ENCODE measurements at places on chromosomes 3 and 15.

GRCh38 chr3:192850451-192850981, 67.1 kb downstream of the MB21D2 start:
- no peak for DNase-seq

DNA sequence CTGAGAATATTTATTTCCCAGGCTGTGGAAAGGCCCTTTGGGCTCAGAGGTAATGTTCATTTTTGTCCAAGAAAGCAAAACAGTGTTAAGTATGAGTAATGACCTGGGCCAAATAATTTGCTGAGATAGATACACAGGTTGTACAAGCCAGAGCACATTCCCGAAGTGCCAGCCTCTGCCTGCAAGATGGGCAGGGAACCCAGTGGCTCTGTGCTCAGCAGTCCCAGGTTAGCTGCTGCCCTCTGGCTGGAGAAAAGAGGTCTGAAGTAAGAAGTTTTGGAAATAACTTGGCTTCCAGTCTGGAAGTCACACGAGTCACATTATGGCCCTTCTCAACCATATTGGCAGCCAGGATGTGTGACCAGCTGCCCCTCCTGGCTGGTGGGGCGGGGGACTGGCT, 20.2 kb downstream of the MYZAP start:
- DNase-seq, result no peak

GRCh38 chr3:131705099-131705498, 202.3 kb upstream of the MRPL3 start:
- DNase-seq, result no peak

DNA sequence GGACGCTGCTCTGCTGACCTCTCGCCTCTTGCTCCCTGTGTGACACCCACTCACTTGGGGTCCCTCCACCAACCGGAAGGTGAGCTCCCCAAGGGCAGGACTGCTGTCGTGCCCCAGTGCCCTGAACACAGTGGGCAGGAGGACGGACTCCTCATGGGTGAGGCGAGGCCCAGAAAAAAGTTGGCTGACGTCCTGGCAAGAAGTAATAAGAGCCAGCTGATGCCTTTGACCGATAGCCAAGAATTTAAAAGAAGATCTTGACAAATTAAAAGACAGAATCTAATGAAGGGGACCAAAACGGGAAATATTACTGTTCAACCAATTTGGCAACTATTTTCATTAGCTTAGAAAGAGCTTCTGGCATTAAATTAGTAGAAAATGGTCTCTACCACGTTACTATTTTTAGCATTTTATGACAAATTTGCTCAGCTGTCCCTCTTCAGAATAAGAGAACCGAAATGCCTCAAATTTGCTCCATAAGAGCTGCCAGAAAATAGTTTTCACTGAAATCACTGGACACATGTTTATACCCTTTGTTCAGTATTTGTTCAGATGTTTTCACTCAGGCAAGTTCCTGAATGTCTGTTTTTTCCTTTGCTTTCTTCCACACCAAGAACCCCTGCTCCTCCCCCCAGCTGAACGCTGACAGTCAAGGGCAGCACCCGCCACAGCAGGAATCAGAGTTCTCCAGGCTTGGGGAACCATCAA, 60.5 kb downstream of the XXYLT1 start:
- DNase-seq, result no peak

DNA sequence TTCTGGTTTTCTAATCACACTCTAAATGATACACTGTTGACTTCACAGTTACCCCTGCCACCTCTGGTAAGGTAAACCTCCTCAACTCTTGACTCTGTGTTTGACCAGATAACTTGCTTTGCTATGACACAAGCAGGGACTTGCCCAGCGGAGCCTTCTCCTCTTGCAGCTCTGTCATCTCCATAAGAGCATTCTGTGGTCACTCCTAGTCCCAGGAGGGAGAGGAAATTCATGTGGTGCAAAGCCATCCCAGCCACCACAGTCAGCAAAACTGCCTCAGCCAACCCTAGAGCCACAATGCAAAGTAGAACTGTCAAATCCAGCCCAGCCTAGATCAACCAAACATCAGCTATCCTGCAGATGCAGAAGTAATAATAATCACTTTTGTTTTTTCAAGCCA, 144.7 kb upstream of the GADL1 start:
- DNase-seq, result no peak

DNA sequence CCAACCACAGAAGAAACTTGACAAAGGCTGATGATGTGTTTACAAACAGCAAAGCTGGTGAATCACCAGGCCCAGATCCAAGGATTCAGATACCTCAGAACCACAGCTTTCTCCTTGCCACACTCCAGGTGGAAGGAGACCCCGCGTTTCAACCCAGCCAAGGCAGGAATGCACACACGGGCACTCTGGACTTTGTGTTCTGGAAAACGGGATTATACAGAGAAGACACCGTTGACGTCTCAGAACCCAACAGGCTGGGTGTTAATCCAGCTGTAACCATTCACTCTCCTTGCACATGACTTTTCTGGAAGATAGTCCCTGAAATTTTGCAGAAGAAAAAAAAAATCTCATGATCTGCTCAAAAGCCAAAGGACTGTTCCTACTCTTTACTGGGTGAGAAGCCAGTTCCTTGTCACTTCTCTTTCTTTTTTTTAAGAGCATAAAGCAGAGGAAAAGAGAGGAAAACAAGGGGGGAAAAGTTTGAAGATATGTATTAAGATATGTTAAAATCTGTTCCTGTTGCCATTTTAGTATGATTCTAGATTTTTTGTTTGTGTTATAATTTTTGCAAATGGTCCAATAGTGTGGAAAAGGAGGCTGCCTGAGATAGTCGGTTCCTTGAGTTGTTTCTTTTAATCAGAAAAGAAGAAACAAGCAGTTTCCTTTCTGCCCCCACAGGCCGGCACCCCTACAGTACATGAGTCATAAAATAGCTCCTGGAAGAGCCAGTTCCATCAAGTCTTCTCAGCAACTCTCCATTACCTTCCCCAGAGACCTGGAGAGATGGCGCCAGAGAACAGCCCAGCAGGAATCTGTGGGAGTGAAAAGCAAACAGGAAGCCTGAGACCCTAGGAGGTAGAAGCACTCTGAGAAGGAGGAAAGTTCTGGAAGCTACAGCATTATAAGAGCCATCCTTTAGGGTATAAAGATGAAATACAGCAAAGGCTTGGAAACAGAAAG, 73.1 kb downstream of the RORA start:
- no peak for DNase-seq

- no peak for DNase-seq
These were observed 264.1 kb downstream of the CD47 start for GRCh38 chr3:107826727-107827126.

GRCh38 chr3:102038477-102039142, 189.3 kb downstream of the NFKBIZ start:
- no peak for DNase-seq

DNA sequence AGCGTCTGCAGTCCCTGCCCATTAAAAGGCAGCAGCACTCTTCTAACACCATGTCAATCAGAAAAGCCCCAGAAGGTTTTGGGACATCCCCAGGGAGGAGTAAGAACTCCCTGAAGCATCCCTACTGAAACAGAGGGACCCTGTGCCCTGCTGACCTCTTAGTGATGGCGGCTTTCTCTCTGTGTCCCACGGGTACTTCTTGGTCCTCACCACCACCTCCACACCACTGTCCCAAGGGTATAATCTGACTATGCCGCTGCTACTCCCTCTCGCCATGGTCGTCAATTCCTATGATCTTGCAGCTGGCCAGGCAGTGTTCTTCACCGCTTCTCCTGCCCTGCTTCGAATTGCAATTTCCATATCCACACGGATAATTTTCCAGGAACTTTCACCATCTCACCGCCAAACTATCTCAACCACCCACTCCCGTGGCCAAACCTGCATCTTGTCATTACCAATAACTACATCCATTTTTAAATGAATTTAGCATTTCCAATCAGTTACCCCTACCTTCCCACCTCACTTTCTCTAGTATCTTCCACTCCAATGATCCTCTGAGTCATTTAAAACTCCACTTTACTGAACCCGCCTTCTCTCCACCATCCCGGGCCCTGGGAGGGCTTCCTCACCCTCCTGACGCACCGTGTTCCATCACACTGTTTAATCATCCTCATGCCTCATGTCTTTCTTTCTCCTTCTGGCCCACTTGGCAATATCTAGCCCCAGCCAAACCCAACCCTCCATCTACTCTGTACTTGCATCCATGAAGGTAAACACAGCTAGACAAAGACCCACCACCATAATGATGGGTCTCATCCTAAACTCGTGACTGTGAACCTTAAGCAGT, 23.7 kb downstream of the PRR23E start:
- no peak for DNase-seq

GRCh38 chr15:48945386-48945785, 18.3 kb downstream of the SHC4 start:
- no peak for DNase-seq

GRCh38 chr3:171380711-171381425, 79.3 kb downstream of the TNIK start:
- DNase-seq, result no peak

DNA sequence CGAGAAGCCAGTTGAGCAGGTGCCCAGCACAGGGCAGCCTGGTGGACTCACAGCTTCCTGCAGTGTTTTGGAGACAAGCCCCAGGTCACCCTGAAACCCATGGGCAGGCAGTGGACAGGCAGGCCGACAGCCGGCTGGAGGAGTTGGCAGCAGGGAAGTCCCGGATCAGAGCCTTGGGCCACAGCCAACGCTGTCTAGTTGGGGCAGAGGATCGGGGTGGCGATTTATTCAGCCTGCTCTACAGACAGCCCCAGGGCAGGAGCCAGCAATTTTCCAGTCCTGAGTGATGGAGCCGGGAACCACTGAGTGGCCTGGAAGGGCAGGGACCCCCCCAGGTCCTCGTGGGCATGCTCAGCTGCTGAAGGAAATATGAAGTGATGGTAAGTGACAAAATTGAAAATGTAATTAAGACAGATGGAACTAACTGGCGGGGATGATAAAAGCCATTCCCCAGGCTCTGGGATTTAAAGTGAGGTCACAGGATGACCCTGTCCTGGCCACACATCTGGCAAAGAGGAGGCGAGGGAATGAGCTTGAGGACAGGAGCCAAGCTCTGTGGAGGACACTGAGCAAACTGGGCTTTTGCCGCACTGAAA, 34.4 kb upstream of the TBC1D21 start:
- DNase-seq, result no peak

DNA sequence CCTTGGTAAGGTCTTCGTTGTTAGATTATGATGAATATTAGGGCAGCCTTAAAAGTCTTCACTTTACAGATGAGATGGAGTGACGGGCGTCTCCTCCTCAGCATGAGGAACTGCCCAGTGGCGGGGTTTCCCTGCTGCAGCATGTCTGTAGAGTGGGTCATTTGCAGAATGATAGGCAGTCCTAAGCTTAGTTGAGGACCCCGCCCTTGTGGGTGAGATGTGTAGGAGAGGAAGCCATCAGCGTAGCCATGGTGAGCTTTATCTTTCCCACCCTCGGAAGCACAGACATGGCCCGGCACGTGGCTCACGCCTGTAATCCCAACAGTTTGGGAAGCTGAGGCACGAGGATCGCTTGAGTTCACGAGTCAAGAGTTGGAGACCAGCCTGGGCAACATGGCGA, 877 bp downstream of the NIT2 start:
- DNase-seq, result no peak

DNA sequence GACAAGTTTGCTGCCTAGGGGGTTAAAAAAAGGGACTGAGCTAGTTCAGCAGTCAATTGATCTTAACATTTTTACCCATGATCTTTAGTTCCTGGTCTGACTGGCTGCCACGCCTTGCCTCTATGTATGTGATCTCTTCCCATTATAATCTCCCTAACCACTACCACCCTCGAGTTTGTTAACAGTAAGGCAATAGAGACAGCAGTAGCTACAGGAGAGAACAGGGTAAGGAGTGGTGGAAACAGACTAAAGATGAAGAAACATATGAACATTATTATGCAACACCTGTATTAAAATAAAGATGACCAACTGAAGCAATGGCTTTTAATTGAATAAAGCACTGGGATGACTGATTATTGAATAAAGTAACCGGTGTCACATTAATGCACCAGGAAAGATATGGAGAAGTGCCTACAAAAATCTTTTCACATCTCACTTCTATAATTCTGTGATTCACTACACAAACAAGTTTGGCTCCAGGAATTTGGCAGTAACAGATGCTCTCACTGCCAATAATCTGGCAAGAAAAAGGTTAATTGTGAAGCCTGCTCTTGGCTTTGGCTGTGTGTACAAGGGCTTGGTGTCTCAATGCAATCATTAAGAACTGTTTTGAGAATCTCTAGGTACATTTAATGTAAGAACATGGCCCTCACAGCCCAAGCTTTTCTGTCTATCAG, 95.7 kb downstream of the HHLA2 start:
- DNase-seq, result no peak

DNA sequence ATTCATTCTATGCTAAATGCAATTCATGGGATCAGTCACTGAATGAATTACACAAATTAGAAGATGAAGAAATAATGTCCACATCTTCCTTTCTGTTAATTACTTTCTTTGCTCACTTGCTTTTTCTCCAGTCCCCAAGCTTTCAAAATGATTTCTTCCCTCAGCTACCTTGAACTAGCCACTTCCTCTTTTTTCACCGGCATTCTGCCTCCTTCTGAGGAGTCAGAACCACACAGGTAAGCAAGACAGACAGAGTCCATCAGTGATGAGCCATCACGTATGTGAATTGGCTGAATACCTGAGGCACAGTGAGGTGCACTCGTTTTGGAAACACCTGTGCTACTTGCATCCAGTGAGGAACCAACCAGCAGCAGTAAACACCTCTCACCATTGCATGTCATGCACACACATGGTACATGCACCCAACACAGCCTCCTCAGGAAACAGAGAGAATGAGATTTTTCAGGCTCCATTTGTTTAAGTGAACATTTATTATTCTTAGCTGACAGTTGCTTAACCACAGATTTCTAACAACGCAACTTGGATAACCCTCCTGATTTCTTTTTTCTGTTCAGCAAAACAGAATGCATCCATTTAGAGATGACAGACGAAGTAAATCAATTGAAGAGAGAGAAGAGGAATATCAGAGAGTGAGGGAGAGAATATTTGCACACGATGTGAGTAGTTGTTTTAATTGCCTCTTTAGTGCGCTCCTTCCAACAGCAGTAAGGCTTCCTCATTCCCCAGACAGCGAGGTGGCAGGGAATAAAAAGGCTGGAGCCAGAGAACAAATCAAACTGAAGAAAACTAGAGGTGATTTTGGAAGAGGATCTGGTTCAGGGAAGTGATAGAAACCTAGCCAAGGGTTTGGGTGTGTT, 69.3 kb downstream of the ARPP21 start:
- DNase-seq, result no peak

DNA sequence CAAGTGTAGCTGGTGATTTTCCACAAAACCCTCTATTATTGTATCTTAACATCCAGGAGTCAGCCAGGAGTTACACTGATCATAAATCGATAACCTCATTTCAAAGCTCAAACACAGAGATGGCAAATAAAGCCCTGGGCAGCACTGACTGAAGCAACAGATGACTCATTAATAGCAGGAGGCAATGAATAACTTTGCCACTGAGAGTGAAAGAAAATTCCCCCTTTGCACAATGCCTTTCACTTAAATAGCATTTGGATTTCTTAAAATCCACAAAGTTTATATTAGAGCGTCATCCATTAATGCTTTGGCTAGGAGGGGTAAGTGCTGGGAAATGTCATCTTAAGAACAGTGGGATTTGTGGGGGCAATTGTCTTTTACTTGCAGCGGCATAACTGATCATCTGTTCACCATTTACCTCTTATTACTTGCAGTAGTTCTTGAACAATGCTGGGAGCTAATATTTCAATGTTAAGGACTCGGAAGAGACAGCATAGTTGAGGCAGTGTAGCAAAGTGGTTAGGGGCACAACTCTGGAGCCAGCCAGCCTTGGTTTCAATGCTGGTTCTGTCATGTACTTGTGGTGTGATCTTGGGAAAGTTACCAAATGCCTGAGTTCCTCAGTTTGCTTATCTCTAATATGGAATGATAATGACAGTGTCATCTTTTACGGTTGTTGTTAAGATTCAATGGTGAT, 630.4 kb upstream of the TBL1XR1 start:
- DNase-seq, result no peak

- no peak for DNase-seq
These were observed 548.4 kb downstream of the EDEM1 start for GRCh38 chr3:5735896-5736295.
